ENCODE measurements at places on chromosomes 5 and 9.

GRCh38 chr9:130042406-130042884, 544 bp downstream of the FNBP1 start:
- no peak for DNase-seq

DNA sequence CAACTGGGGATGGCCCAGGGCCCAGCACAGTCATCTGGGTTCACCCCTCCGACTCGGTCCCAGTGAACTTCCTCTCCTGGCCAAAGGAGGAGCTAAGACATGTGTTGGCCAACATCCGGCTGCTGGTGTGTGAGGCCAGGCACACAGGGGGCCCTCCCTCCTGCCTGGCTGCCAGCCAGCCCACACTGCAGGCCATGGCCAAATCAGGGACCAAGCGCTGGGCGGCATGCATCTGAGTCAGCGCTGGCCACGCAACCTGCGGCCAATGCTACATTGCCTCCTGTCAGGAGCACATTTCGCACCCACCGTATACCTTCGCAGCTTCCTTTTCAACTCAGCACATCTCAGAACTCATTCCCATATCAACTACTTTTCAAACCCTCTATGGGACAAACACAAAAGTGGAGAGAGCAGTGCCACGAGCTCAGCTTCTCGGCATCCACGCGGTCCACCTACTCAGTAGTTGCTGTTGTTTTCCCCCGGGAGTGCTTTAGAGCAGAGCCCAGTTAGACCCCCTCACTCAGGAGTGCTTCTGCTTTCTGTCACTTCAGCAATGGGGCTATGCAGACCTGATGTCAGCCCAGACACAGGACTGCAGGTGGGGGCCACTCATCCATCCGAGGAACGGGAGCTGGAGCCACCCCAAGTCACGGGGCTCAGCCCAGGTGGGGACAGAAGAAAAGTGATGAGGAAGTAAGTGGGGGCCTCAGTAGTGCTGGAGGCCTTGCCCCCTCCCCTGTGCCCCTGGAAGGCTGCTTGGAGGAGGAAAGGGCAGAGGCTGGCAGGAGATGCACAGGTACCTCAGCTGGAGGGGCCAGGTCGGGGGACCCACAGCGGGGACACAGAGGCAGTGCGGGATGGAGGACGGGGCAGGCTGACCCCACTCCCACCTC, 13.9 kb downstream of the NINJ1 start:
- peak; percentile 48 for DNase-seq

GRCh38 chr5:161421067-161421466, 125.5 kb downstream of the GABRB2 start:
- no peak for DNase-seq

GRCh38 chr5:151139015-151139414, 18.6 kb downstream of the ANXA6 start:
- no peak for DNase-seq

GRCh38 chr5:52657247-52657645, 130.5 kb upstream of the ITGA1 start:
- peak; percentile 59 for DNase-seq

DNA sequence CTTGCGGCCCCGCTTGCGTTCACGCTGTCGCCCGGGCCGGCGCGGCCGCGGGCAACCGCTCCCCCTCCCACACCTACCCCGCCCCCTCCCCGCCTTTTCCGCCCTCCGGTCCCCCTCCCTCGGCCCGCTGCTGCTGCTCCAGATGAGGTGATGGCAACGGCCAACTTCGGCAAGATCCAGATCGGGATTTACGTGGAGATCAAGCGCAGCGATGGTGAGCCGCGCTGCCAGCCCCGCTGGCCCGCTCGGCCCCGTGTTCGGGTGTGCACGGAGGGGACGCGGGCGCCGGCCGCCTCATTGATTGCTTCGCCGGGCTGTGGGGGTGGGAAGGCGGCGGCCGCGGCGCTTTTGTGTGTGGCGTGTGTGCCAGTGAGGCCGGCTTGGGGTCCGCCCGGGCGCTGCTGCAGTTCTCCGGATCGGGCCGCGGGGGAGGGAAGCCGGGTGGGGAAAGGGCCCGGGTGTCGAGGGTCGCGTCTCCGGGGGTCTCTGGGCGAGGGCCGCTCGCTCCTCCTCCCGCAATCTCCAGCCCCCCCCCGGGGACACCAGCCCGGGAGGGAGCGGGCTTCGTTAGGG, 403 bp downstream of the KIF2A start:
- peak; percentile 23 for DNase-seq

DNA sequence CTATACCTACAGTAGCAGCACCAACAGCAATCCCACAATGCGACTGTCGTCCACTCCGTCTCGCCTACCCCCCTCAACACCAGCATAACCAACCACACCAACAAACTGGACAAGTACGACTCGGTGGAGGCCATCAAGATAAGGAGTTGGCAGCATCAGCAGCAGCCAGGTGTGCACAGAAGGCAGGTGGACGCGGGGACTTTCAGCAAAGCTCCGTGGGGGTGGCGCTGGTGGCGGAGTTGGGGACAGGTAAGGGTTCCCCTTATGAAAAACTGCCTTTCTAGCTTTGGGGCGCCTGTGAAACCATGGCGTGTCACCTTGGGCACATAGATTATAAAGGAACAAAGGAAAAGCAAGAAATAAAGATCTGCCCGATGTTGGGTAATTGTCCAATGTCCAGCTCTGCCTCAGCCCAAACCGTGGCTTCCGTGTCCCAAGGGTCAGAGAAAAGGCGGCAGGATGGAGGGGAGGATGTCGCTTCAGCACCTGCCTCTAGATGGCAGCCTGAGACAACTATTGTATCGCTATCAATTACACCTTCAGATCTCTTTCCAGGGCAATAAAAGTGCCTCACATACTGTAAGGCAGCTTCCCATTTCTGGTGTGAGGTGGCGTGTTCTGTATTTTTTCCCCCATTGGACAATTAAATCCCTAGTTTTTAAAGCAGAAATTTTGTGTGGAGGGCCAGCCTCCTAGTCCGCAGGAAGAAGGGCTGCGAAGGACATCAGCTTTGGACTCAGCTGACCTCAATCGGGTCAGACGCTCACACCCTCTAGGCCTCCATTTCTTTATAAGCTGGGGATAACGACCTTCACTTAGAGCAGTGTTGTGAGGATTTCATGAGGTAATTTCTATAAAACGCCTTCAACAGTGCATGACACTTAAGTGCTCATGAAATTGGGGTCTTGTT, 58.8 kb downstream of the MTRR start:
- peak; percentile 68 for DNase-seq

GRCh38 chr5:69444127-69444754, 29.3 kb downstream of the MARVELD2 start:
- no peak for DNase-seq

- no peak for DNase-seq
Observed at GRCh38 chr9:38737246-38737645, 17.3 kb upstream of the FAM240B start.

- no peak for DNase-seq
Observed at GRCh38 chr9:104386013-104386412, 118.0 kb upstream of the OR13F1 start.

GRCh38 chr5:58327289-58327688, 132.6 kb downstream of the PLK2 start:
- no peak for DNase-seq

DNA sequence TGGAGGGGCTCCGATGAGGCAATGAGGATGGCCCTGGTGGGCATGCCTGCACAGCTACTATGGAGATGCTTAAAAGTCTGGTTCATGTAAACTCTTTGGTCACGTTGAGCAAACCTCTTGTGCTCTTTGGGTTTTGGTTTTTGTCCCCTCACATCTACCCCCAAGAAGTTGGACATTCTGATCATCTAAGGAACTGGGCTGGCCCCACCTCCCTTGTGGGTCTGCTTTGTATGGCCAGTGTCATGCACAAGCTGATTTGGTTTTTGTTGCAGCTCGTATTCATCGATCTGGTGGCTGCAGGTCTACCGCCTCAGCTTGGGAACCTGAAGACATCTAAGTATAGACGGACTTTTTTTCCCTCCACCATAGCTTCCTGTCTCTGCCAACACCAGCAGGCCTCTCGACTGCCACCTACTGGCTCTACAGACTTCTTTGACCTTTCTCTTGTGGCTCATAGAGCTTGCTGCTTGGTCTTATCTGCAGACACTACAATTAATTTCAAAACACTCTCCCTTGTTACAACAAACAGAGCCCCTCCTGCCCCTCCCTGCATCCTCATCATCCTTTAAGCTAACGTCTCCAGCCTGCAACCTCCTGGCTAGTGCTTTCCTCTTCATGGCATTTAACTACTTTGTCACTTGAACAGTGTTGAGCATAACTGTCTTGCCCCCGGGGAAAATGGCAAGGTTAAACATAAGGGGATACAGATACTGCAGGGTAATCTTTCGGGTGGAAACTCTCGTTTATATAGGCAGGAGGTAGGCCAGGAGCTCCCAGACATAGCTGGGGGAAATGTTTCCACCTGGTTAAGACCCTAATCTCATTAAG, 34.5 kb downstream of the TSTD2 start:
- peak; percentile 53 for DNase-seq

DNA sequence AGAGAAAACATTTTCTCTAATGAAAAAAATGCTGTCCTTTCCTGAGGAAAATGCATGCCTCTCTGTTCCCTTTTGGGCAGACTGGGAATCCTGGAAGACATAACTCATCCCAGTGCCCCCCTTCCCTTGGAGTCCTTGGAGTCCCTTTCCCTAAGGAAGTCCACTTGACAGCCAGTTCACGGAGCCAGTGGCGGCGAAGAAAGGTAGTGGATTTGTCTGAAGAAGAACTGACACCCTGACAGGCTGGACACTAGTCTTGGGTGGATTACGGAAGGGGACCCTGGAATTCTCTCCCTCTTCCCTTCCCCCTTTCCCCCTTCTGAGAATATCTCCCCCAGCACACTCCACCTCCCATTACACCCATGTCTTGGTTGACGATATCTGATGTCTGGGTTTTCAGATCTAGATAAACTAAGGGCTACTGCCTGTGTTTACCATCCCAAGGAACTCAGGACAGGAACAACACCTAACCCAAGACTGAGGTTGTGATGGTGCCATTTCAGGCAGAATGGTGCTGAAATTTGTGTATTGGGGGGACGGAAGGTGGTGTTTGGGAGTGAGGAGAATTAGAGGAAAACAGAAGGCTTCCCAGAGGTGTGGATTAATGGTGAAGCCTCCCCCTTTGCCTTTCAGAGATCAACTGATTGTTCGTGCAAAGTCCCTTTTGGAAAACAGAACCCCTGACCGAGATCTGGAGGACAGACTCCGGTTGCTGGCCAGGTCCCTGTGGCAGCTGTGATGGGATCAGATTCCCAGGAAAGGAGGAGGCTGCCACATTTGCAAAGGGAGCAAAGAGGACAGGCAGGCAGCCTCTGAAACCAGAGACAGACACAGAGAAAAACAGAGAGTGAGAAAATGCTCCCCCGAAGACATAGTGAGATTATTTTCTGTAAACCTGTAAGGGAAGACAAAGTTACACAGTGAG, 704 bp downstream of the SPARC start:
- DNase-seq = no peak

DNA sequence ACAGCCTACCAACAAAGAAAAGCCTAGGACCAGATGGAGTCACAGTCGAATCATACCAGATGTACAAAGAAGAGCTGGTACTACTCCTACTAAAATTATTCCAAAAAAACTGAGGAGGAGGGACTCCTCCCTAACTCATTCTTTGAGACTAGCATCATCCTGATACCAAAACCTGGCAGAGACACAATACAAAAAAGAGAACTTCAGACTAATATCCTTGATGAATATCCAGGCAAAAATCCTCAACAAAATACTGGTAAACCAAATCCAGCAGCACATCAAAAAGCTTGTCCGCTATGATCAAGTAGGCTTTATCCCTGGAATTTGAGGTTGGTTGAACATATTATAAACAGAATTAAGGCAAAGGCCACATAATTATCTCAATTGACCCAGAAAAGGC, 900.4 kb upstream of the ARRDC3 start:
- DNase-seq = no peak

DNA sequence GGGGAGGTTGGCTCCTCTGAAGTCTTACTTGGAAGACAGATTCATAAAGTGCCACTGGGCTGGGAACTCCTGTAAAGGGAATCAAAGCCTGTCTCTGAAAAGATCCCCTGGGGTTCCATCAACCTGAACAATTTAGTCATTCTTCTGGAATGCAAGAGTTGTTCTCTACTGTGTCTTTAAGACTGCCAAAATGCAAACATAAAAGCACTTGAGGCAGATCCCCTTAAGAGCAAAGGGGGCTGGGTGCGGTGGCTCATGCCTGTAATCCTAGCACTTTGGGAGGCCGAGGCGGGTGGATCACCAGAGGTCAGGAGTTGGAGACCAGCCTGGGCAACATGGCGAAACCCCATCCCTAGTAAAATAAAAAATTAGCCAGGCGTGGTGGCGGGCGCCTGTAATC, 16.7 kb downstream of the CDKN2AIPNL start:
- no peak for DNase-seq

DNA sequence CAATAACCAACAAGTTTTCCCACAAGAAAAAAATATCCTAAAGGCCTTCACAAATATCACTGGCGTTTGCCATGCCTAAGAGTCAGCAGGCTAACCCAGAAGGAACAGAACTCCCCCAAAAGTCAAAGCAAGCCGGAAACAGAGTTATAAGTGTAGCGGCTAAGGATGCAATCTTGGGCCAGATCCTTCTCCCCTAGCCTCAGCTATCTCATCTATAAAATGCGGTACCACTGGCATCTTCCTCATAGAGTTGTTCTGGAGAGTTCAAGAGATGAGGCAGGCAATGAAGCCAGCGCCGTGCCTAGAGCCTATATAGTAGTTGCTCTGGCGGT, 632 bp downstream of the DPM2 start:
- no peak for DNase-seq

DNA sequence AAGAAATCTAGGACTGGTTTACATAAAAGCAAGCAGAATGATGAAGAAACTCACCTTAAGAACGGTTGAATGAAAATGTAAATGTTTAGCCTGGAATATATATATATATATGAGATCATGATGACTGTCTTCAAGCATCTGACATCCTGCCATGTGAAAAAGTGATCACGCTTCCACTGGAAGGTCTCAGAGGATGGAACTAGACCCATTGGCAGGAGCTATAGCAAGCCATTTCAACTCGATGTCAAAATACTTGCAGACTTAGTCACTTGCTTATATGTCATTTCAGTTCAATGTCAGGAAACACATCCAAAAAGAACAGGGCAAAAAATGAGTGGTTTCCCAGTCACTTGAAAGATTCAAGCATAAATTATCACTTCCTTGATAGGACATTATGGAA, 22.2 kb upstream of the TMEM161B start:
- no peak for DNase-seq

GRCh38 chr9:136823136-136824046, 15.6 kb downstream of the RABL6 start:
- DNase-seq = no peak

- DNase-seq = peak; percentile 72
Observed at GRCh38 chr9:18393340-18394130, 80.4 kb upstream of the ADAMTSL1 start.
